ENCODE measurements at places on chromosomes 5 and 9.
A peak's percentile ranks its signal among the peaks of the same experiment; 100 is the strongest.

- DNase-seq: no peak
Measured at GRCh38 chr5:80326468-80326867, 6.7 kb downstream of the SPZ1 start.

DNA sequence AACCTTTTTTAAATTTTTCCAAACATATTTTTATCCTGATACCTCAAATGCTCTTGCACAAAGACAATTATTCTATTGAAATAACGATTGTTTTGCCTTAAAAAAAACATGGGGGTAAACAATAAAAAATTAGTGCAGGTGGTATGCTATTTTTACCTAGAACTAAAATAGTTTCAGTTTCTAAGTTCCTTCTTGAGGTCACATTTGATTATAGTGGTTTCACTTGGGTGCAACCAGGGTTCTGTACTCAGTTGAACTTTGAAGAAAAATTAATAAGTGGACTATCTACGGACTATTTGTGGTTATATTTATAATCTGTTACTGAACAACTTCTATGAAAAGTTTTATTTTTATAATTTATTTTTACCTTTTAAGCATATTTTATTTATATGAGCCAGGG, 387.1 kb upstream of the IZUMO3 start:
- no peak for DNase-seq

DNA sequence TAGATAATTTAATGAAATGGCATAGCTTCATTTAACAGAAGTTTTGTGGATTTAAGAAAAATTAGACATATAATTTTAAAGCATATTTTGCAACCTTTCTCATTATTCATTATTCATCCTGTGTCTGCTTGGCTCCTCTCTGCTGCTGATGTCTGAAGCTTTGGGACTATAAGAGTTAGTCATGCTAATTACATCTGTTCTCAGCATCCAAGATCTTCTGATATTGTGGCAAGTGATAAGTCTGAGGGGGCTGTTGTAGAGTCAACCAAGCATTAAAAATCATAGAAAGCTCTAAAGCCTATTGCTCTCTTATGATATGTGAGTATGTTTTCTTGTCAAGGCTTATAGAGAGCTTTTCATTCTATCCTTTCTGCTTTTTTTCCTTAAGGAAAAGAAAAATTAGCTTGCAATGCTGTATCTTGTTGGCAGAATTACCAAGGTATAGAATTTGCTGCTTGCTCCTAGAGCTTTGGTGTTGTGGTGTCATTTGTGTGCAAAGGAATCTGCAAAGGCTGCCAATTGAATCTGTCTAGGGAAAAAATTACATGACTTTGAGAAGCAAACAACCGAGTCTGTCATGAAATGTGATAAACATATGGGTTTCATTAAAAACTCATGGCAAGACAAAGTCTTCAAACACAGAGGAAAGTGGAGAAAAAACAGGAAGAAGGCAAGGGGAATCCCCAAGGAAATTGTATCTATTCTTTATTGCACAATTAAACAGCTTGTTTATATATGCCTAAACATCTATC, 156.1 kb upstream of the DAB2 start:
- peak; percentile 2 for DNase-seq

GRCh38 chr5:66757219-66757833, 161.1 kb downstream of the MAST4 start:
- DNase-seq: peak; percentile 70

DNA sequence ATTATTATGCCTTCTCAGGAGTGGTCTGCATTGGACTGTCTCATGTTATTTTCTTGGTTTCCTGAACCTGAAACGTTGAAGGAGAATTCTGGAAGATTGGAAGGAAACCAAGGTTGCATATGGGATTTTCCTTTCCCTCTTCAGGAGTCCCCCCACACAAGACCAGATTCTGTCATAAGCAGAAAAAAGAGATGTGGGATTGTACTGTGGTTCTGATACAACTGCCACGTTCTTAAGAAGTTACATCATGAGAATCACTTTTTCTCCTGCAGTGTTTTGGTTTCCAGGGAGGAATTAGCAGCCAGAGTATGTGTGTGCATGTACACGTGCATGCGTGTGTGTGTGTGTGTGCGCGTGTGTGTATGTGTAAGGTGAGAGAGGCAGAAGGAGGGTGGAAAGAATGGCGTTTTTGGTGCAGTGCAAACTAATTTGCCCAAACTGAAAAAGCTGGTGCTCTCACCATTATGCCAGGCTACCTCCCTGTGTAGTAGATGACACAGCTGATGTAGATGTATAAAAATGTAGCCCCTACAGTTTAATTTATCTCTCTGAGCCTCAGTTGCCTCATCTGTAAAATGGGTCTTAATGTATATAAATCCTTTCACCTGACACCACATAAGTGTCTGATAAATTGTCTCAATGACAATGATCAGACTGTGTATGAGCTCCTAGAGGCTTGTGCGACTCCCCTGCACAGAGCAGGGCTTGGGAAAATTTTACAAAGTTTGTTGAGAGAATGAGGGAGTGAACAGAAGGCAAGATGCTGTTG, 38.6 kb downstream of the RALGPS1 start:
- DNase-seq: no peak

DNA sequence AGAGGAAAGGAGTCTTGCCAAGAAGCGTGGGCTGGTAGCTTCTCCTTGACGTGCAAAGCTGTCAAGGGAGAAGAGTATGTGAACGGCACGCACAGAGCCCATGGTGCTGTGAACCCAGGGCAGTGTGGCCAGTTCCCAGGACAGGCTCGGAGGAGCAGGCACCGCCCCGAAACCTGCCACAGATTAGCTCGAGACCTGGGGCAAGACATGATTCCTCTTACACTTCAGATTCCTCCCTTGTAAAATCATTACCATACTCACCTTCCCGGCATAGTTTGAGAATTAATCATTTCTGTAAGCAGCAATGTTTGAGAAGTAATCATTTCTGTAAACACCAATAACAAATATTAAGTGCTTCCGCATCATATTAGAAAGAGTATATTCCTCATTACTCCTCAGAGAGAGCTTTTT, 19.9 kb downstream of the GOLM1 start:
- peak; percentile 91 for DNase-seq

DNA sequence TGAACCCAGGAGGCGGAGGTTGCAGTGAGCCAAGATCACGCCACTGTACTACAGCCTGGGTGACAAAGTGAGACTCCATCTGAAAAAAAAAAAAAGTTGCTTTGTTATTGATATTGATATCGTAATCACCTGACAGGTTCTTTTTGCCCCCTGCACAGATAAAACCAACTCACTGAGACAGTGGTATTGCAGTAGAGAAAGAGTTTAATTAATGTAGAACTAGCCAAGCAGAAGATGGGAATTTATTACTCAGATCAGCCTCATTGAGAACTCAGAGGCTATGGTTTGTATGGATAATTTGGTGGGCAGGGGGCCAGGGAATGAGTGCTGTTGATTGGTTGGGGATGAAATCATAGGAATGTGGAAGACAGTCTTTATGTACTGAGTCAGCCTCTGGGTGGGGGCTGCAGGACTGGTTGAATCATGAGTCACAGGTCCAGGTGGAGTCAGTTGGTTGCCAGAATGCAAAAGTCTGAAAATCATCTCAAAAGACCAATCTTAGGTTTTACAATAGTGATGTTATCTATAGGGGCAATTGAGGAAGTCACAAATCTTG, 35.8 kb upstream of the MEGF10 start:
- peak; percentile 77 for DNase-seq

- peak; percentile 13 for DNase-seq
Measured at GRCh38 chr5:101045689-101046088, 142.6 kb upstream of the ST8SIA4 start.

GRCh38 chr5:146704949-146705665, 173.4 kb downstream of the PPP2R2B start:
- DNase-seq: peak; percentile 26

GRCh38 chr9:84841931-84842330, 172.4 kb downstream of the NTRK2 start:
- DNase-seq: peak; percentile 15

DNA sequence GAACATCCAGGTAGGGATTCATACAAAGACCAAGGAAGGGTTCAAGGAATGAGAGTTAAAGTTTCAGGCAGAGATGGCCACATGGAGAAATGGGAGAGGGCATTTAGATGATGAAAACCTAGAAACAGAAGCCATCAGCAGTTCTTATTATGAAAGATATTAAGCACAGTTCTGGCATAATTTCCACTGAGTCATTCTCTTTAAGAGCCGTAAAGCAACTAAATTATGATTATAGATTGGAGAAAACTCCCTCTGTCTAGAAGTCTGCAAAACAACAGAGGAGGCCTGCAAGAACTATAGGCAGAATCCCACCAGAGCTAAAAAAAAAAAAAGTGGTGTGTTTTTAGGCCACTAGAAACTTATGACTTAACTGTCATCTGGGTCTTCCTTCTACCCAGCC, 157.1 kb upstream of the MPDZ start:
- no peak for DNase-seq

DNA sequence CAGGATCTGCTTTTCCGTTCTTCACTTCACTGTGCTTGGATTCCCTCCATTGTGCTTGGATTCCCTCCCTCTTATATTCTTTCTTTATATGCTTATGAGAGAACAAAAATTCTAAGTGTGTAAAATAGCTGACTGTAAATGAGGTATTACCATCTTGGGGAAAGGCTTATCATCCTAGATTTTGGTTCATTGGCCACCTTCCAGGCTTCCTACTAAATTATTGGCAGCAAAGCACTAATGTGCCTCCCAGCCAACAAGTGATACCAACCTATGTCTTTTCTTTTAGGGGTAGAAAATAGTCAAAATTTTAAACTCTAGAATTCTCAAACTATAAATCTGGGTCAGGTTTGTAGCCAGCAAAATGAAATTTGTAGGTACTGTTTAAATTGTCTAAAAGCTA, 52.7 kb downstream of the NDUFAF2 start:
- DNase-seq: no peak

DNA sequence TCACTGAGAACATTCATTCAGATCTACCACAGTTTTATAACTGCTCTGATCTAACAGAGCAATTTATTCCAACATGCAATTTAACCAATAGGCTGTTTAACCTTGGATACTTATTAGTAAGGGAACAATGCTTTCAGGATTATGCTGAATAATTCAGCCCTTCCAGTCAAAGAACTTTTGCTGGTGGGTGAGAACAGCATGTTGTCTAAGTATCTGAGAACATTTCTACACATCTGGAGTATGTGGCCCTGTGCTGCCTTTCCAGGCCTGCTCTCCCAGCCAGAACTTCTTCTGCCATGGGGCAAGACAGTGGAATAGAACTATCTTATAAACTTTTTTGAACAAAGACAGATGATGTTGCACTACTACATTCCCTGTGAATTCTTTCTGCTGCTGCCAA, 55.8 kb downstream of the NFIB start:
- DNase-seq: no peak

GRCh38 chr9:81002242-81002641, 687.1 kb downstream of the TLE1 start:
- DNase-seq: peak; percentile 60

DNA sequence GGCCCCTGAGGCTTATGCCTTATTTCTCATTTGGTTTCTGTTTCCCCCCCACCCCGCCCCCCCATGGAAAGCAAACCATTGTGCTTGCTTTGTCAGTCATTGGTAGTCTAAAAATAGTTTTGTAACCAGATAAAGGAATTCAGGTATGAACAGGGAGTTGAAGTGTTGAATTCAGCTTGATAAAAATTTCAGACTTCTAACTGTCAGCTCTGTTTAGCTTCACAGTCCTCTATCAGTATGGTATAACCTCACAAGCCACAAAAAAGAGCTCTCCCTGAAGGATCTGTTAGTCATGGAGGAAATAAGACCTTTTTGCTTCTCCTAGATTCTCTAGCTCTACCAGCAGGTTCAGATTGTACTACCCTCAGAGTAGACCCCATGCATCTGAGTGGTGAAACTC, 378.1 kb downstream of the TMEM38B start:
- DNase-seq: no peak

- DNase-seq: no peak
Measured at GRCh38 chr9:105441616-105442160, 6.1 kb upstream of the FSD1L start.

Data from epithelial cell of esophagus (primary cell).